Cardiac atrium fibroblast (primary cell): ENCODE measurements at places on chromosomes 12 and 14. TPM values are rescaled to one million over a fixed set of nuclear protein-coding genes. Genes with fewer than 3 reads are reported as not detected.

ASCL1 gene
- not detected in 2 replicates for total RNA-seq

DYRK2 gene
- 12.6 and 16.7 TPM in 2 replicates for total RNA-seq

AGAP2 gene
- total RNA-seq, result 0.18 and 0.32 TPM in 2 replicates

GDF11 gene
- 5.6 and 7.1 TPM in 2 replicates for total RNA-seq

CEBPE gene
- total RNA-seq, result not detected in 2 replicates

PSMA3 gene
- total RNA-seq, result 103 and 141 TPM in 2 replicates

ING4 gene
- 20.8 and 26.9 TPM in 2 replicates for total RNA-seq

NEUROD4 gene
- not detected in 2 replicates for total RNA-seq

FAM90A1 gene
- total RNA-seq, result not detected in 2 replicates

ACSS3 gene
- total RNA-seq, result 4.2 and 6.5 TPM in 2 replicates

ACTN1 gene
- 349 and 356 TPM in 2 replicates for total RNA-seq

ADCY6 gene
- total RNA-seq, result 17.5 and 37.4 TPM in 2 replicates

FSCB gene
- total RNA-seq, result not detected in 2 replicates

HNRNPC gene
- 379 and 468 TPM in 2 replicates for total RNA-seq

CARMIL3 gene
- 0.16 TPM in 1 of 2 replicates, not detected in the other for total RNA-seq

HOXC9 gene
- total RNA-seq, result not detected in 2 replicates

REP15 gene
- total RNA-seq, result 0.54 and 0.65 TPM in 2 replicates

TAS2R7 gene
- total RNA-seq, result not detected in 2 replicates

SFSWAP gene
- total RNA-seq, result 16.6 and 27.9 TPM in 2 replicates

RTN1 gene
- 0.16 and 0.18 TPM in 2 replicates for total RNA-seq

LMNTD1 gene
- total RNA-seq, result 1.8 TPM in 1 of 2 replicates, not detected in the other
